CD4-positive, alpha-beta T cell treated with Interleukin-12 subunit alpha and Interleukin-12 subunit beta, for 1 hour (primary cell): ENCODE measurements at places on chromosomes 12 and 14.

GRCh38 chr12:14416658-14417057 lies 51.2 kb downstream of the ATF7IP start:
- DNase-seq: peak; percentile 86

- no peak for DNase-seq
Observed at GRCh38 chr12:53995002-53995377, 5.0 kb upstream of the HOXC9 start.

DNA sequence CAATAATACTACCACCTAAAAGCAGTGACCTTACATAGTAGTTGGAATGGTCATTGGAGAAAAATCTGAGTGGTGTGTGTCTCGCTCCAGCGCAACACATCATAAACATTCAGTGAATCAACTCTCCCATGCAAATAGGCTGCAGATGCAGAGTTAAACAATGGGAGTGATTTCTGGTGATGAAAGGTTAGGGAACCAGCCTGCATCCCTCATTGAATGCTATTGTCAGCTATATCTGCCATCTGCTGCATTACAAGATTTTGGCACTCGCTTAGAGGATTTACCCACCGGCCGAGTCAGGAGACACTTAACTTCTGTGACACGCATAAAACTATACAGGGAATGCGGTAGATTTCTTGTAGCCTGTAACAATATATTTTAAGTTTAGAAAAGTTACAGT lies 900.9 kb downstream of the FLRT2 start:
- no peak for DNase-seq

GRCh38 chr12:29702972-29703371 lies 80.8 kb downstream of the TMTC1 start:
- DNase-seq: no peak

GRCh38 chr14:29892327-29892726 lies 35.3 kb downstream of the PRKD1 start:
- DNase-seq: no peak

DNA sequence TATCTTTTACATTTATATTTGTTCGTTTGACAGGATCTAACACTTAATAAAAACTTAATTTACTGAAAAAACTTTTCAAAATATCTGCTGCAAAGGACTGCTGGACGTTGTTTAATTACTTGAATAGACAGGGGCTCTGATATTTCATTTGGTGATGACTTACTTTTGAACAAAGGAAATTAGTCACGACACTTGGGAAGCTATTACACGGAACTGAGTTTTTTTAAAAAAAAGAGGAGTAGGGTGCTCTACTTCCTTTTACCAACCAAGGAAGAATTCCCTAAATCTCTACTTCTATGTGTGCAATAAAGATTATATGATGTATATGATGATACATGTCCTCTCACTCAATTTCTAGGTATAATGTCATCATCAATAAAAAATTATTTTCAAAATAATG lies 4.7 kb downstream of the FGD6 start:
- no peak for DNase-seq

GRCh38 chr12:108906971-108907370 lies 27.1 kb downstream of the DAO start:
- DNase-seq: no peak

DNA sequence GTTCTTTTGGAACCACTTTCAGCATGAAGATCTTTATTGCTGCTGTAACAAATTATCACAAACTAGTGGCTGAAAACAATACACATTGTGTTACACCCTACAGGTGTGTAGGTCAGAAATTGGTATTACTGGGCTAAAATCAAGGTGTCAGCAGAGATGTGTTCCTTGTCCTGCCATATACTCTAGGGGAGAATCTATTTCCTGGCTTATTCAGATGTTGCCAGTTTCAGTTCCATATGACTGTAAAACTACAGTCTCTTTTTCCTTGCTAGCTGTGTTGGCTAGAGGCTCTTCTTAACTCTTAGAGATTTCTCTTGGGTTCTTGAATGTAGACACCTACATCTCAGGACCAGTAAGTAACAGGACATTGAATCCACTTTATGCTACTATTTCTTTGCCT lies 215.6 kb upstream of the PPFIA2 start:
- no peak for DNase-seq

DNA sequence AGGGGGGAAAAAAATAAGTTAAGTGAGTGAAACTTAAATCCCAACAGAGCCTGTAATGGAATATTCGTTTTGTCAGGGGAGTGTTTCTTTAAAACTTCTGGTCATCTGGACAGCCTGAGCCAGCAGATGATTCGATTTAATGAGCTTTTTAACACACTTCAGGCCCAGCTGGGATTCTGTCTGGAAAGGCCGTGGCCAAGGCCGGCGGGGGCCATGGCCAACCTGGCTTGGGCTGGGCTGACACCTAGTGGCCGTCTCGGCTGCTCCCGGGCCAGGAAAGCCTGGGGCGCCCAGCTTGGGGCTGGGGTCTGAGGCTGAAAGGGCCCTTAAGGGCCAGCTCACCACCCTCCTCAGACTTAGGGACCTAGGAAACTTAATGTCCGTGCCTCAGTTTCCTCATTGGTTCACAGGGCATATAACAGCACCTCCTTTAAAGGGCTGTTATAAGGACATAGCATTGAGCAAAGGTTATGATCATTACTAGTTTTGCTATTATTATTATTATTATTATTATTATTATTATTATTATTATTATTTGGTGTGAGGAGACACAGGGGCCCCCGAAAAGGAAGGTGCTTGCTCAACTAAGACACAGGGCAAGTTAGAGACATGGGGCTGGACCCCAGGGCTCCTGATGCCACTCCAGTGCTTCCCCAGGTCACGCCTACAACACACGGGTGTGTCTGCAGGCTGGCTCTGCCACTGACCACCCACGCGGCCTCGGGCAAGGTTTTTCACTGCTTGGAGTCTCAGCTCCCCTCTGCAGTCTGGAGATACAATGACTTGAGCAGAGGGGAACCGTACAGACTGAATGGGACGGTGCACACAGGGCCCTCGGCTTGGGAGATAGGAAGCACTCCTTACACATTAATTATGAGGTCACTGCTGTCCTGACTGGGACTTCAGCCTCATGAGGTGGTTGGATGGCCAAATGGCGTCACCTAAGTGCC lies 84.0 kb downstream of the SYNE3 start:
- DNase-seq: no peak

GRCh38 chr12:104486943-104487819 lies 30.4 kb downstream of the CHST11 start:
- no peak for DNase-seq

DNA sequence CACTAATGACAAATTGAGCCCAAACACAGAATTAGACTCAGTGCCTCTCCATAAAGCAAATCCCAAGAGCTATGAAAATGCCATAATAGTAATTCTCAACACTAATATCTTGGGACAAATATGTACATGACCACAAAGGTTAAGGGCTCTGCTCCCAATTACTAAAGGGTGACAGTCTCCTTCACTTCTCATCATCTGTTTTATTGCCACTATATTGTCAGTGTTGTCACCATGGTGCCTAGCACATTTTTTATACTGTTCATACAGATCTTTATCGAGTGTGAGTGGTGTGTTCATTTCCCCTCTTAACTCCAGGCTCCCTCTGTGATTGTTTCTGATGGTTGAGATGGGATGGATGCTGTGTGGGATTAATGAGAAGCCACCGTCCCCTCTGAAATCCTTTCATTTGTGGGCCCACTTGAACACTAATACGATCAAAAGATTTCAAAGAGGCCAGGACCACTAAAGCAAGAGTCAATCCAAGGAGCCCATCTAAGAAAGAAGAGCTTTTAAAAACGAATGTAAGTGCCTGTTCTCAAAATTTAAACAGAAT lies 277.7 kb downstream of the GXYLT1 start:
- no peak for DNase-seq

- DNase-seq: no peak
Observed at GRCh38 chr12:119412306-119412705, 77.8 kb downstream of the CCDC60 start.

DNA sequence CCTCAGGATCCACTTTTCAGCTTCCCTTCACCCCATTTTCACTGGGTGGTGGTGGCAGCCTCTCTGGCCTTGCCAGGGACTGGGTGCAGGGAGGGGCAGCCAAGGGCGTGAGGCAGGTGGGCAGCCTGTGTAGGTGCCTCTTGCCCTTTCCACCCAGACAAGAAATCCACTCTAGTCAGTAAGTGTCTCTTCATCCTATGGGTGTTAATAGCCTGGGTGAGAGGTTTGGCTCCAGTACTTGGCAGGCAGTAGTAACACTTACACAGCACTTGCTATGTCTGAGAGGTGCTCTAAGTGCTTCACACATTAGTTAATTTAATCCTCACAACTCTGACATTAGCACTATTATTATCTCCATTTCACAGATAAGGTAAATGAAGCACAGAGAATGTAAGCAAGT lies 171.9 kb downstream of the EMP1 start:
- no peak for DNase-seq

DNA sequence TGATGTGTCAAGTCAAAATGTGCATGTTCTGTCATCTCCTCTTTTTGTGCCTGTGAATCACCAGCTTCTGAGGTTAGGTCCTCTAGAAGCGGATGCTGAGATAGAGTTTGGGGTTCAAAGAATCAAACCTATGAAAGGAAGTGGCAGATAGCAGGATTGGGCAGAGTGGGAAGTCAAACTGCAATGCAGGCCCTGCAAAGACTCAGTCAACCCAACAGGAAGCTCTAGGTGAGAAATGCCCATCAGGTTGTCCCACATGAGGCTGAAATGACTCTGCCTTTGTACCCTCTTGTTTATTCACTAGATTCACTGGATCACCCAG lies 4.5 kb upstream of the MIA2 start:
- DNase-seq: peak; percentile 72

DNA sequence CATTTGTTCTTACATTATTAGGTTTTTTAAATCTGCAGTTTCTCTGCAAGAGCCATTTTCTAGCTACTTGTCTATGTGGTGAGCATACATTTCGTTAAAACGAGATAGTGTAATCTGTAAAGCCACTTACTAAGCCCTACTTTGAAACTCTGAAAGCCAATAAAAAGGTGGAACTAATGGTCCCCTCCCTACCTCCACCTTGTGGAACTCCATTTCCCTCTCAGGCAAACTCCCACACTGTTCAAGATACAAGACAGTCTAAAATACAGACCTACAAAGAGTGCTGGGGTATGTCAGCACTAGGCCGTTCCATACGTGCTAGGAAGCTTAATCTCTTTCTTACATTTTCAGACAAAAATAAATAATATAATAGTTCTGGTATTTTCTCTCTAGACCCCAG lies 74.1 kb downstream of the DUSP6 start:
- no peak for DNase-seq

DNA sequence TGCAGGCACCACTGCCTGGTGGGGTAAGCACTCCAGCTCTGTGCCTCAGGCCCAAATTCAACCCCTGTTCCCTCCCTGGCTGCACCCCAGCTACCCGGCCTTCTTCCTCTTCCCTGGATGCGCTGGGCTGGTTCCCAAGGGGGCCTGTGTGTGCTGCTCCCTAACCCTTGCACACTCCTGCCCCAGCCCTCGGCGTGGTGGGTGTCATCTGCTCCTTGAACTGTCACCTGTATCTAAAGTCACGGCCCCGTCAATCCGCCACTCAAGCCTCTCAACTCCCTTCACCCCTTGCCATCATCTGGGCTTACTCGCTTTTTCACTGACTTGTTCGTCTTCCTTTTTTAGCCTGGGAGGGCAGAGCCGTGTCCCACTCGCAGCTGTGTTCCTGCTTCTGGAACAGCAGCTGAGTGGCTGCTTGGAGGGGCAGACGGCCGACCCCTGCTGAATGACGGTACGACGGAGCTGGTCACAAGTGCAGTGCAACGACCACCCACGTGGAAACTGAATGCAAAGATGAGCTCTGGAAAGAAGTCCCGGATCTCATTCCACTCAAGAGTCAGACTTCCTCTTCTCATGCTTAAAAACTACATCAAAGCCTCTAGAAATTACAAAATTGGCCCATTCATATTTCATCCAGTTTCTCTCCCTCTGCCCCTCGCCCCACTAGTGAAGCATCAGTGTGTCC lies 138.9 kb downstream of the PIWIL1 start:
- no peak for DNase-seq

DNA sequence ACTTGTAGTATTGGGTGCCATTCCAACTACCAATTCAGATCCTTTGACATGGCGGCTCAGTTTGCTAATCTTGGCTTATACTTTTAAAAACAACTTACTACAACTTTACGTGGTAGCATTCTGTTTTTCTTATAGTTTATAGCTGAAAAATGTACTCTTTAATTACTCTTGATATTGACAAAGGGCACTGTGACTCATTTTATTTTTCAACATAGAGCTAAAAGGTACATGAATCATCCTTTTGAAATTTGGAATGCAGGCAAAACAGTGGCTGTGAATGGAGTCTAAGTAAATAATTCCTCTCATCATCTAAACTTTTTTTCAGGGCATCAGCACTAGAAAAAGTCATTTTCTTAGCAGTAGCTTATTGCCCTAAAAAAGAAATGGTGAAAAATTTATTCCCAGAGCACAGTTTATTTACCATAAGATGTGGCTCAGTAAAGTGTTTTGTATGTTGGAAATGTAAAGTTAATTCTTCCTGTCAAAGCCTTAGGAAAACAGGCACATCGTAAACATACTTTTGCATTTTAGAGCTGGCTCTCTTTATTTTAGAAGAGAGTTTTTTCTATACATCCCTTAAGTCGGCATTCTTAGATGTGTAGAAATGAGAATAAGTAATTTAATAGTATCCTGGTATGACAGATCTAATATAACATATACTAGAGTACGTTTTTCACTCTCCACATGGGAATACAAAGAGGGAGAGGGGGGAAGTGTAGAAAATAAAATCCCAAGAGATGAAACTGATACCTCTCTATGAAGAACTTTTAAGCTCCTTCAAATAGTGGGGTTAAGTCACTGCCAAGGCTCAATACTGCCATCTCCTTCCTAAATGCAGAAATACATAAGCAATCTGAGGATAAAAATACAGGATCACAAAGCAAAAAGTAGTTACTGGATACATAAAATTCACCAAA lies 55.2 kb downstream of the SLC25A21 start:
- DNase-seq: no peak

- DNase-seq: no peak
Observed at GRCh38 chr12:24584032-24584675, 364.7 kb downstream of the BCAT1 start.

DNA sequence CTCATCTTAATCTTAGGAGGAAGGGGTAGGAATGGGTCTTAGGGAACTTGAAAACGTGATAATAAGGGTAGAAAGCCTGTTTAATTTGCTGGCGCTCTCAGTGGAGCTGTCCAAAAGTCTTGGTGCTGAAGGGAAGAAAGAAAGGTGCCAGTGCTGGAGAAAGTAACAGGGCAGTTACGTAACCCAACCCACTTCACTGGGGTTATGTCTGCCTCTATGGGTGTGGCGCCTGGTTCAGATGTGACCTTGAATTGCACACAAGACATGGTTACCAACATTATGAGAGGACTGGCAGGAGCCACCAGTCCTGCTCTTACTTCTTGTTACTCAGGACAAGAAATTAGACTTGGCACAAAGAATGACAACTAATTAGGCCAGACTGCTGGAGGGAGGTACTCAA lies 18.6 kb upstream of the GPATCH2L start:
- peak; percentile 7 for DNase-seq
